ENCODE measurements at places on chromosomes 16 and 17.

DNA sequence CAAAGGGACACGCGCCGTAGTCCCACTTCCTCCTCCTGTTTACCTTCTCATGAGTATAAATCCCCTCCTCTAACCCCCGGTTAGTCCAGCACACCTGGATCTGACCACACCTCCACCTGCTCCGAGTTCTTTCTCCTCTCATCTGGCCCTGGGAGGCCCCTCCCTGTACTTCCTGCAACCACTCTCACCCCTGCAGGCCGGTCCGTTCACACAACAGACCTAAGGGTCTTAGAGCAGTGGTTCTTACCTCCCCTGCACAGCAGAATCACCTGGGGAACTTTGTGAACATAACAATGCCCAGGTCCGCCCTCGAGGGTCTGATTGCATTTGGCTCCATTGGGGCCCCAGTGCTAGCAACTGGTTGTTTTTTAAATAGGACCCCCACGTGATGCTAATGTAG, 24.8 kb downstream of the TMEM114 start:
- DNase-seq, result no peak

- DNase-seq, result no peak
Observed at GRCh38 chr17:7615265-7615747, 609 bp upstream of the FXR2 start.

DNA sequence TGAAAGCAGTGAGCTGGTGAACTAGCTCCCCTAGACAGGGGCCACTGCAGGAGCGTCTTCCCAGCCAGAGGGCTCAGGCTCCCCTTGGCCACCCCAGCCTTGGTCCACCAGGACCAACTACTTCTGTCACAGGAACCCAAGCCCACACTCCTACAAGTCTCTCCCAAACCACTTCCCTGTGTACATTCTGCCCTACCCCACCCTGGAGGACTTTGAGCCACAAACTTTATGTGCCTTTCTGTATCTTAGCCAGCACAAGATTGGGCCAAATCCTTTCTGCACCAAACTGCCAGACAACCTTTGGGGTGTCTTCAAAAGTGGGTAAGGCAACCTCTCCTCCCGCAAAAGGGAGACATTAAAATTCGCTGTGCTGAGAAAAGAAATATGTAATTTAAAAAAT, 31.6 kb downstream of the EFCAB5 start:
- no peak for DNase-seq

GRCh38 chr16:7342598-7342997, 10.0 kb downstream of the RBFOX1 start:
- DNase-seq, result no peak

DNA sequence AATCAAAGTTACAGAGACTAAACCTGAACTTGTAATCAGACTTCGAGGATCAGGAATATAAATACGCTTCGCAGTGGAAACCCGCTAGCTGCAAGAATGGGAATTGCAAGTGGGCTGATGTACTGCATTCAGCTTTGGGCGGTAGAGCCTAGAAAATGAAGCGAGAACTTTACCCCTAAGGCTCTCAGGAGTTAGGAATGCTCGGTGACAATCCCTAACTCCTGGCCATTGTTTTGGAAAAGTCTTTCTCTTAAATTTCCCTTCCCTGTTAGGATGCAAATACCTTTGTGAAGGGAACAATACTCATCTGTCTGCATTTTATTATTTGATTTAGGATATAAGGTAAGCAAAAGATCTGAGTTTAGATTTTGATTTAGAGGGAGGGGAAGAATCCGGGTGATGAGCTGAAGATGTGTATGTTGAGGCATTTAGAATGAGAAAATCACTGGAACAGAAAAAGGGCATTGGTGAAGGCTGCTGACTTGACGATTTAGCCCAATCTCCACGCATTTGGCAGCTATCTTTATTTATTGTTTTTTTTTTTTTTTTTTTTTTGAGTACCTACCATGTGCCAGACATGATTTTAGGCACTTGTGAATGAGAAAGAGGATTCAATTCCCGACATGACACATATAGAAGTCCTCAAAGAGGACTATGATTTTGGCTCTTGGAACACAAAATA, 2.2 kb upstream of the TOX3 start:
- no peak for DNase-seq
